Kidney capillary endothelial cell (primary cell): ENCODE measurements at places on chromosomes 2 and 18.

DNA sequence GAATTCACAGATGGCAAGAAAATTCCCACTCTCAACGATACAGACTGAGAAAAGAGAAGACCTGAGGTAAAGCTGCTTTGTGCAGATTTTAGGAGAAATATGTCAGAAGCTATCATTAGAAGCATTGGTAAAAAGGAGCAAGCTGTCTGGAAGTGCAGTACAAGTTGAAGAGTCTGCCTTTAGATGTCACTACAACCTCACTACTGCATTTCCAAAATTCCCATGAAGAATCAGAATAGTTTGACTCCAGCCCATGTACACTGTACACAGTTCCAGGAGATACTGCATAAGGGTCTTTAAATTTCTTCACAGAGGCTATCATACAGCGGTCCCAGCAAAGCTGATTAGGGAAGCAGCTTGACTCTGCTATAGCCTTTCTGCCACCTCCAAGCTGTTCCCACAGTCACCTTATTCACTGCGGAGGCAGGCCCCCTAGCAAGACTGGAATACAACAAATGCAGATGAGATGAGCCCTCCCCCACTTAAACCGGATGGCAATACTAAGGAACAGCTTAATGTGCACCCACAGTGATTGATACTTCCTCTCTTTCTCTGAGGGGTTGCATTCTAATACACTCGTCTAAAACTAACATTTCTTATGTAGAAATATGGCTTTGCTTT is 527.4 kb downstream of the TMEM182 start:
- peak; percentile 0 for DNase-seq

GRCh38 chr2:207624185-207625013 is 795 bp downstream of the METTL21A start:
- peak; percentile 55 for DNase-seq

GRCh38 chr2:95345081-95345562 is 48.0 kb downstream of the KCNIP3 start:
- no peak for DNase-seq

GRCh38 chr2:47888581-47889280 is 17.6 kb downstream of the FBXO11 start:
- DNase-seq: no peak

DNA sequence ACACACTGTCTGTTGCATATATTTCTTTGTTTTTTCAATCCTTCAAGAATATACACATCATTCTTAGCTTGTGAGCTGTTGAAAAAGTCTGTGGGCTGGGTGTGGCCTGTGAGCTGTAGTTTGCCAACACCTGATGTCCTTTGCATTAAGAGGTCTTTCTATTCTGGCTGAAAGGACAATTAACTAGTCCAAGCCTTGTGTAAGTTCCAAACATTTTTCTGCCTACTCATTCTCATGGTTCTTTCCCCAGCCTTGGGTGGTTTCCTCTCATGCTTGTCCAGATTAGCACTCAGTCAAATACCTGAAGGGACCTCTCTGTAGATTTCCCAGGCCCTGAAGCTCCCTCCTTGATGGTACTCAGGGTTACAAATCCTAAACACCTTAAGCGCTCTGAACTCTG is 57.8 kb upstream of the NABP1 start:
- DNase-seq: no peak

DNA sequence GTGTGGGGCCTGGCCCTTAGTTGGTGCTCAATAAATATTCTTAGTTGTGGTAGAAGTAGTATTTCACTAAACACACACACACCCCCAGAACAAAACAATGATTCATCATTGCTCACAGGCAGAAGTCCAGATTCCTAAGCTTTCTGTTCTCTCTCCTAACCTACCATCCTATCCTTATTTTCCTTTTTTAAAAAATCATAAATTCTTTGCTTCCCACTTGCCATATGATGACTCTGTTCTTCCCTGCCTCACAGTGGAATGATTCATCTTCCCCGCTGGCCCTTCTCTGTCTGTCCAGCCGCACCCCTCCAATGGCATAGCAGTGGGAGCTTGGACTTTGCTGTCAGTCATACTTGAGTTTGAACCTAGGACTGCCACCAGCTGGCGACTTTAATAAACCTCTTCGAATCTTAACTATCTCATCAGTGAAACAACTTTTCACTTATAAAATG is 5.2 kb downstream of the EML6 start:
- peak; percentile 56 for DNase-seq

DNA sequence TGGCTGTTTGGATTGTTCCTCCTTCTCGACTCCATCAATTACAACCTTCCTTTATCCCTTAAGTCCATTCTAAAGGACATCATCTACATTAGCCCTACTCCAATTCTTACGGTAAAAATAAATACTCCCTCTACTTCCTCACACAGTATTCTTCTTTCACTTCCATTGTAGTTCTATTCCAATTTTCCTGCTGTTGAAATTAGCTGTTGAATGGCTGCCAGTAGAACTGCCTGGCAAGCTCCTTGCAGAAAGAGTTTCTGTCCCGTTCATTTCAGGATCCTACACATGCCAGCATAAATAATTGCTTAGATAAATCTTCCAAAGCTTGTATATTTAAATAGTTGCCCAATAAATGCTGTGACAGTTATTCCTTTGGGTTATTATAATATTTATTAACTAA is 459.3 kb upstream of the TRIB2 start:
- DNase-seq: no peak

DNA sequence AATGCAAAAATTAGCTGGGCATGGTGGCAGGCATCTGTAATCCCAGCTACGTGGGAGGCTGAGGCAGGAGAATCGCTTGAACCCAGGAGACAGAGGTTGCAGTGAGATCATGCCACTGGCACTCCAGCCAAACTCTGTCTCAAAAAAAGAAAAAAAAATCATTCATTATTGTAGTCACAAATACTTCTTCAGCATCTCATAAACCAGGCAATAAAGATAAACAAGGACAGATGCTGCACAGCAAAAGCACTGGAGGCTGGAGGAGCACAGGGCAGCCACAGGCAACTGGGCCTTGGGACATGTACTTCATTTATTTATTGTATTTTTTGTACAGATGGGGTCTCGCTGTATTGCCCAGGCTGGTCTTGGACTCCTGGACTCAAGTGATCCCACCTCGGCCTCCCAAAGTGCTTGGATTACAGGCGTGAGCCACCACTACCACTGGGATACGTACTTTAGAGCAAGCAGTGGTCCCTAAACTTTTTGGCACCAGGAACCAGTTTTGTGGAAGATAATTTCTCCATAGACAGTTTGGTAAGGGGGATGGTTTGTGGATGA is 16.8 kb upstream of the MAT2A start:
- no peak for DNase-seq

DNA sequence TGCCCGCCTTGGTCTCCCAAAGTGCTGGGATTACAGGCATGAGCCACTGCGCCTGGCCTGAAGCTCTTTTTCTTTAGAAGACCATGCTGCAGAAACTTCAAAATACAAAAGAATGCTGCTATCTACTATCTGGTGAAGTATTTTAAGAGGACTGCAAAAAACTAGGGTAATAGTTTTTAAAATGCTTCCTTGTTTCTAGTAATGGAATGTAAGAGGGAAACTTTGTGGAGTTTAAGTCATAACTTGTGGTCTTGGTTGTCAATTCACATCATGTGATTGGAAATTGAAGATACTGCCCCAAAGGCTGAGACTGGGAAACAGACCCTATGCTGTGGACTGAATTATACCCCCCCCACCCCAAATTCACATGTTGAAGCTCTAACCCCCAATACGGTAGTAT is 68.3 kb downstream of the B3GNT2 start:
- no peak for DNase-seq

DNA sequence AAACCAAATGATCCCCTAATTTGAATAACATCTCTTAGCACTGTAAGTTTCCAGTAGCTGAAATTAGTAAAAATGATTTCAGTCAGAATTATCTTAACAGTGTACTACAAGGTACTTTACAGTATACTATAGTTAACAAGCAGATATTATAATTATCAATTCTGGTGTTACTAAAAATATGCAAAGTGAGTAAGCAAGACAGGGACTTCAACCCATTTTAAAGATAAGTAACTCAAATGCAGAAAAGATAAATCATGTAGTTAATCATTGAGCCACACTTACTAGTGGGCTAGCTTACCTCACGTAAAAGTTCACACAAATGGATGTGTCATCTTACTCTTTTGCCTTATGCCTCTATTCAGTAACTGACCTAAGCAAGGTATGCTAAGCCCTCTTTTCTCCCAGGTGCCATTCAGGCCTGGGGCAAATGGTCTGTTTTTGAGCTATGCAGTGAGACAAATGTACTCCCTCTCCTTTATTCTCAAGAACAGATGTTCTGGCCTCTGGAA is 101.0 kb downstream of the NBAS start:
- no peak for DNase-seq

GRCh38 chr18:75277610-75277928 is 67.0 kb downstream of the TSHZ1 start:
- DNase-seq: no peak

DNA sequence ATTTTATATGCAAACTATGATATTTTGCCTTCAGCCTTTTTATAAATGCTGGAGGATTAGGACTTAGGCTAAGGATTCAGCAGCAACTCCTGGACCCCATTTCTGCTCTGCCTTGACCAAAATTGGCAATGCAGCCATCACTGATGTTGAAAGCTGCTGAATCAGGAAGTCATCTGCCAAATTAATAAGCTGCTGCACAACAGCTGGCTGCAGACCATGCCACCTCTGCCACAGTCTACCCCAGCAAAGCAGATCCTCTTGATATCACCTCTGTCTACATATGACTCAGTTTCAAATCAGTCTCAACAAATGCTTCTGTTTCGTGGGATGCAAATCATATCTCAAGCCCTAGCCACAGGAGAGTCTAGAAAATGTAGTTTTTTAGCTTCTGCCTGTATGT is 7.1 kb upstream of the SOS1 start:
- DNase-seq: no peak

DNA sequence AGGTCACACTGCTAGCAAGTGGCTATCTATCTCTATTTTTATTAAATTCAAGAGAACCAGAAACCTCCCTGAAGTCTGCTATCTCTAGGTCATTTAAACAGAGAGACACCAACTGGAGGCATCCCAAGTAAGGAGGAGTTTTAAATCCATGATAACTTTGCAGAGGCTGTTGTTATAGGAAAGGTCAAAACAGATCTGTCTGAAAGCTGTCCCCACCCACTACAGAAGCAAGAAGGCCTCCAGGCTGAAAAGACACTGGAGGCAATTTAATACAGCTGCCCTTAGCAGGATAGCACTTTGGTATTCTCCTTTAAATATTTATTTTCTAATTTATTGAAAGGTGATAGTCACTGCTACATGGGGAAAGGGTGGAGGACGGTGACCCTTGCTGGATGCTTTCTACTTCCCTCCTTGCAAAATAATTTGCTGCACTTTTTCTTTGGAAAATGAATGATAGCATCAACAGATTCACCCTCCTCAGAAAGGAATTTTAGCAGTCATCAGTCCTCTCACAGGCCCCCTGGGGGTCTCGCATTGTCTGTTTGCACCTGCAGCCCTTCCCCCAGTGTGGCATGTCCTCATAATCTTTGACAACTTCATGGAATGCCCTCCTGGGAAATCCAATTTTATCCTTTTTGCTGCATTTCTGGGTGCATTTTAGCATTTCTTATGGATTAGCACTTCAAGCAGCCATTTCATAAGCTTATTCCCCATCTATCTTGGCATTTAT is 429.5 kb upstream of the TNP1 start:
- DNase-seq: no peak

GRCh38 chr18:56389190-56389589 is 249.2 kb downstream of the TXNL1 start:
- DNase-seq: no peak

GRCh38 chr2:26587994-26588393 is 53.2 kb downstream of the CIB4 start:
- no peak for DNase-seq

- no peak for DNase-seq
These were observed 33.4 kb downstream of the PAX8 start for GRCh38 chr2:113245276-113245711.

DNA sequence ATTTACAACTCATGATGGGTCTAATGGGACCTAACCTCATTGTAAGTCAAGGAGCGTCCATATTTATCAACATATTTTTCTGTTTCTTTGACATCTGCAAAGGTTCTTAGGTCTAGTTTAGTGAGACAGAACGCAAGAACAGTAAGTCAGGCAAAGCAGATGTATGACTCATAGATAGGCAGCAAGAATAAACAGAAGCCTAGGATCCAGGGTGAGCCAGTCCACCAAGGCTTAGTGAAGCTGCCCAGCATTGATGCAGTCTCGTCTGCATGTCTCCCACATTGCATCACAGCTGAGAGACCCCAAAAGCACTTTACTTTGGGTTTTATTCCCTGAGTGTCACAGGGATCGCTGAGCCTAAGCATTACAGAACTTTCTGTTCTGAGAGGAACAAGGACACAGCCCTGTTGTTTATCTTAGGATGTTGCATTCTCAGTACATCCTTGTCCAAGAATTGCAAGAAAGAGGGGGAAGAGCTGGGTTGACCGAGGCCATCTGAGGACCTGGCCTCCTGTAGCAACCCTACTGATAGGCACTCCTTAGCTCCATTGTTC is 29.6 kb upstream of the TMEM177 start:
- no peak for DNase-seq

- DNase-seq: no peak
These were observed 265.3 kb downstream of the HDAC4 start for GRCh38 chr2:239135531-239135930.

DNA sequence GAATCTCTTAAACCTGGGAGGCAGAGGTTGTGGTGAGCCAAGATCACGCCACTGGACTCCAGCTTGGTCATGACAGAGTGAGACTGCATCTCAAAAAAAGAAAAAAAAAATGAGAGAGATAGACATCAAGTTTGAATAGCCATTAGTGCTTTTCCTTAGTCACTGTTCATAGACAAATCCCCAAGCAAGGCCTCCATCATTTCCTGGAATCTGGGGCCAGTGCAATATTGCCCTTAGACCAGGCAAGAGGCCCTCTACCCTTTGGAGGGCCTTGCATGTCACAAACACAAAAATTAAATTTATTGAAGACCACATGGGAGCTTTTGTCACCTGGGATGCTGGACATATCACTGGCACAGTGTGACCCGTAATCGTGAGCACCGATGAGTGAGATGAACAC is 141.5 kb downstream of the B3GNT2 start:
- no peak for DNase-seq

DNA sequence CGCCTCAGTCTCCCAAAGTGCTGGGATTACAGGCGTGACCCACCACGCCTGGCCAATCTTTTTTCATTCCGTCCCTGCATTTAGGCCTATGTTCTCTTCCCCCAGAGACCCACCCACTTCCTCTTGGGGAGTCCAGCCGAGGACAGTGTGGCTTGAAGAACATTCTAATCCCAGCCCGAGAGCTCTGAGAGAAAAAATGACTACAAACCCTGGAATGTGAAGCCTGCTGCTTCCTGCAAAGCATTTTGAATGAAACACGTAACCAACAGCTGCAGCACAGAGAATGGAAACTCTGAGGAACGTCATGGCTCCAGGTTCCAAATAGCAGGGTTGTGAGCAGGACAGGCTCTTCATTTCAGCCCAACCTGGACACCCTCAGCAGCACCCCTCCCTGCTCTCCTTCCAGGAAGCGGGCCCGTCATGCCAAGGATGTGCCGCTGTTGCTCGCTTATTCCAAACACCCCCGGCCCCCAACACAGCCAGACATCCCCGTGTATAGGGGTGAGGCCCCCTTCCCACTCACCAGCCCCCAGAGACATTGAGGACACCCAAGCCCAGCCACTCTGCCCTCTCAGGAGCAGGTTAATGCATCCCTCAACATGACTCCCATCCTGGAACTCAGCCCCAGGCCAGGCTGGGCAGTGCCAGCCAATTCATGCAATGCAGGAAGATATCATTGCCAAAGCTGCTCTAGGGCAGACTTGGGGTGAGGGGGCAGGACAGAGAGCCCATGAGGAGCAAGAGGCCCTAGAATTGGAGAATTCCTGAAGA is 139.8 kb downstream of the ZFP36L2 start:
- DNase-seq: peak; percentile 98

GRCh38 chr2:38223256-38223655 is 147.3 kb upstream of the CYP1B1 start:
- DNase-seq: no peak
